Activated CD4-positive, alpha-beta T cell treated with anti-CD3 and anti-CD28 coated beads, Interleukin-2, amount 10 ng/mL, durations not matched to agents 7 days and 5 days (primary cell): ENCODE measurements at places on chromosomes 7 and 10. TPM values are rescaled to one million over a fixed set of nuclear protein-coding genes. Genes with fewer than 3 reads are reported as not detected.

GRCh38 chr10:123129618-123130271, 6.0 kb upstream of the HMX3 start:
- no peak for DNase-seq

DNA sequence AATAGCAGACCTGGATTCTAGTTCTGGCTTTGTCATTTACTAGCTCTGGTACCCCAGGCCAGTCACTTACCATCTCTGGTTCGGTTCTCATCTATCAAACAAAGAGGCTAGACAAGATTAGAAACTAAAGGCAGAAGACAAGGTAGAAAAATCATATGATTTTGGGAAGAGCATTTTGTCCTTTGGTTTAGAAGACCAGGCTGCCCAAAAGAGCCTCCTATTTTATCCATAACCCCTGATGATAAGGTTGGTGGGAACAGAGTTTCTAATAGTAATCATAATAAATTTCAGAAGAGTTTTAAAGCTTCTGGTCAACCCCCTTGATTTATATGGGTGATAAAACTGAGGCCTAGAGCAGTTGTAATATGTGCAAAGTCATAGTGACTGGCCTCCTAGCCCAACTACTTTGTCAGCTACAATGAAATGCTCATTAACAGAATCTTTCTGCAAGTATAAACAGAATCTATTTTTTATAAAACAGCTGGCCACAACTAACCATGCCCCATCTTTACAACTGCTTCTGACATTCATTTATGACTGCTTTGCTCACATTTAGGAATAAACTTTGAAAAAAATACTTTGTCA, 23.4 kb downstream of the COX15 start:
- DNase-seq: no peak

DNA sequence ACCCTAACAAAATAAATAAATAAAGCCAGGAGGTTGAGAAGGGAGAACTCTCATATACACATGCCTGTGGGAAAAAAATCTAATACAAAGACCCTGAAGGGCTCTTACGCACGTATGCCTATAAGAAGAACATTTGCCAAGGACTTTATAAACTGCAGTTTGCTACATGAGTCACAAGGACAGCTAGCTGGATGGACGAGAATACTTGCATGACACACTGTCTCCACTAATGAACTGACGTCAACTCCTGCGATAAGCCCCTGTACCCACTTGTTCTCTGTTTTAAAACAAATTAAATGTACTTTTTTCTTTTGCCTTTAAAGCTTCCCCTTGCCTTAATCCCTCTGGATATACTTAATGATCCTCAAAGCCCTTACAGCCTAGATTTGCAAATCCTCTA, 374.6 kb upstream of the GHITM start:
- no peak for DNase-seq

- DNase-seq: no peak
Observed at GRCh38 chr10:74432841-74433594, 282.0 kb downstream of the ADK start.

Gene CALML3
- total RNA-seq: not detected

Gene CALCR
- not detected for total RNA-seq
